ENCODE measurements at places on chromosomes 1 and 21. TPM values are rescaled to one million over a fixed set of nuclear protein-coding genes. Genes with fewer than 3 reads are reported as not detected.
A peak's percentile ranks its signal among the peaks of the same experiment; 100 is the strongest.

DNA sequence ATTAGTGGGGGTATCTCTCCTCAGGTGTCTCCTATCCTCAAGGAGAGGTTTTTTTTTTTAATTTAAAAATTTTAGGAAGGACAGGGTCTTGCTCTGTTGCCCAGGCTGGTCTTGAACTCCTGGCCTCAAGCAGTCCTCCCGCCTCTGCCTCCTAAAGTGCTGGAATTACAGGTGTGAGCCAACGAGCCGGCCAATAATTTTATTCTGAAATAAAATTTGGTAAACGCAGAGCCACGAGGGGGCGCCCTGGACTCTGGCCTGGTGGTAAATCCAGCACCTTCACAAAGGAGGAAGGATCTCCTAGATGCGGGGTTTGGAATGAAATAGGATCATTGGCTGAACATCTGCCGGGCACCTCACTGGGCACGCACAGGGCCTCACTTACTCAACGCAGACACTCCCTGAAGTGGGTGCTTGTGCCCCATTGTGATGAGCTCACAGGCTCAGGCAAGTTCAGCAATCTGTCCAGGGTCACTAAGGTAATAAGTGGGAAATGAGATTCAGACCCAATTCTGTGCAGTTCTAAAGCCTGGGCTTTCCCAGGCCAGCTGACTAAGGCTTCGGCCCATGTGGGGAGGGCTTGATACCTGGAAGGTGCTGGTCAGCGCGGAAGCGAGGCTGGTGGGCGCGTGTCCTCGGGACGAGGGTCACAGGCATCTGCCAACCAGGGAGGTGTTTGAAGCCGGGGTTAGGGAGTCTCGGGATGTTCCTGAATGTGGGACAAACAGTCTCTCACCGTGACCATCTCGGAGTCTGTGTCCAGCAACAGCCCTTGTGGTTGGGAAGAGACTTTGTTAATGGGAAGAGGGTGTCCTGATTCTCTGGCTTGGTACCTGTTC lies 32.7 kb upstream of the ETV3 start:
- H3K27me3 ChIP-seq: no peaks in the 10 kb centered on the region
- no peak overlapping the region for H3K4me3 ChIP-seq
- no peaks in the 10 kb centered on the region for H3K4me1 ChIP-seq
- no peaks in the 10 kb centered on the region for H3K36me3 ChIP-seq

DNA sequence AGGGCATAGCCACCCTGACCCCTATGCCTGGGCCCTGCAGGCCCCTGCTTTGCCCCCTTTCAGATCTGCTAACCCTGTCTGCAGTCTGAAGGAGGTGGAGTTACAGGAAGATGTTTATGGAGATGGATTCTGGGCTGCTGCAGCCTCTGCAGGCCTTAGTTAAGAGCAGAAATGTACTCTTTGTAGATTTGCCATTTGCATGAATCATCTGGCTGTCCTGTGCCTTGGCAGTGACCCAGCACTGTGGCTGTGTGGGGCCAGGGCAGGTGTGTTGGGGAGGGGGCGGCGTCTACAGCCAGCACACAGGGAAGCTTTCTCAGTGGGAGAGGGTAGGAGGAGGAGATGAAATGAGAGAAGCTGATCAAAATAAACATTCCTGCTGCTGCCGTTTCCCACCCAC lies 867.3 kb downstream of the PLA2G4A start:
- H3K27ac ChIP-seq: no peak overlapping the region
- H3K27me3 ChIP-seq: no peaks in the 10 kb centered on the region
- no peak for DNase-seq
- no peaks in the 10 kb centered on the region for H3K4me1 ChIP-seq
- H3K36me3 ChIP-seq: no peaks in the 10 kb centered on the region

- H3K36me3 ChIP-seq: no peaks in the 10 kb centered on the region
- H3K27ac ChIP-seq: peak overlapping the region; percentile 26
- no peak for DNase-seq
- peaks cover 50% of the 10 kb centered on the region for H3K4me1 ChIP-seq
- peak overlapping the region; percentile 19 for H3K4me3 ChIP-seq
Observed at GRCh38 chr1:167631936-167632614, 2.0 kb downstream of the RCSD1 start.

GRCh38 chr1:212293579-212293978 lies 8.4 kb downstream of the PPP2R5A start:
- H3K4me1 ChIP-seq: peaks cover 46% of the 10 kb centered on the region
- H3K36me3 ChIP-seq: no peaks in the 10 kb centered on the region
- no peak overlapping the region for H3K4me3 ChIP-seq
- H3K27ac ChIP-seq: no peak overlapping the region
- H3K27me3 ChIP-seq: no peaks in the 10 kb centered on the region

DNA sequence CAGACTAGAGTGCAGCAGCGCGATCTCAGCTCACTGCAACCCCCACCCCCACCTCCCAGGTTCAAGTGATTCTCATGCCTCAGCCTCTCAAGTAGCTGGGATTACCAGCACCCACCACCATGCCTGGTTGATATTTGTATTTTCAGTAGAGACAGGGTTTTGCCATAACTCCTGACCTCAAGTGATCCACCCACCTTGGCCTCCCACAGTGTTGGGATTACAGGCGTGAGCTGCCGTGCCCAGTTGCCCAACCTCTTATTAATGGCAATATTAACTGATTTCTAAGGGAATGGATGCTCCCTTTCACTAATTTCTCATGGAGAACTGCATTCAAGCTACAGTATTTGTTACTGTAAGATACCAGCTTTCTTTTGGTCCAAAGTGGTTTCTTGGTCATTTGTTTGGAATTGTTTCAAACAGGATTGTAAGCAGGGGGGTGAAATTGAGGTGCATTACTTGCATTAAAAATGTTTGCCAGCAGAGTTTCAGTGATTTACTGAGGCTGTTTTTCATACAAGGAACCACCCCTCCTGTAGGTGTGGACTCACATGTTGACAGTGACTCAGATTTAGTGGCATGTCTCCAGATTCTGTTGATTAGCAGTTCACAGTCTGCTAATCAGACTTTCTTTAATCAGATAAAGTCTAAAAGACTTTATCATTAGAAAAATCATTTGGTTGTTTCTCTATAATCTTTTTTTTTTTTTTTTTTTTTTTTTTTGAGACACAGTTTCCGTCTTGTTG lies 3.9 kb upstream of the TGFBR3 start:
- no peaks in the 10 kb centered on the region for H3K36me3 ChIP-seq
- DNase-seq: no peak
- no peaks in the 10 kb centered on the region for H3K27me3 ChIP-seq

DNA sequence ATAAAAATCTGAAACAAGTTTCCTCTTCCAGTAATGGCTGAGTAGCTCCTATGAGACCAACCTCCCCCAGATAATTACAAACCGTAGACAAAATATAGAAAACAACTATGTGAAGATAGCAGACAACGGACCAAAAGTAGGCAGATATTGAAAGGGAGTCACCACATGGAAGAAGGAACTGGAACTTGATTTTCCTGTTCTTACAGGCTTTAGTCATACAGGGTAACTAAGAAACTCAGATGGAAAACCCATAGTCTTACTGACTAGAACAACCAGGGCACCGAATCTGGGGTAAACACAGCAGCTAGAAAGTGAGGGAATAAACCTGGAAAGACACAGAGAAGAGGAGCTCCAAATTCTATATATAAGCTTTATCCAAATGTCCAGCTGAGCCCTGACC lies 26.0 kb downstream of the LMX1A start:
- H3K27ac ChIP-seq: no peak overlapping the region
- no peaks in the 10 kb centered on the region for H3K4me1 ChIP-seq
- no peaks in the 10 kb centered on the region for H3K27me3 ChIP-seq
- no peak for DNase-seq

DNA sequence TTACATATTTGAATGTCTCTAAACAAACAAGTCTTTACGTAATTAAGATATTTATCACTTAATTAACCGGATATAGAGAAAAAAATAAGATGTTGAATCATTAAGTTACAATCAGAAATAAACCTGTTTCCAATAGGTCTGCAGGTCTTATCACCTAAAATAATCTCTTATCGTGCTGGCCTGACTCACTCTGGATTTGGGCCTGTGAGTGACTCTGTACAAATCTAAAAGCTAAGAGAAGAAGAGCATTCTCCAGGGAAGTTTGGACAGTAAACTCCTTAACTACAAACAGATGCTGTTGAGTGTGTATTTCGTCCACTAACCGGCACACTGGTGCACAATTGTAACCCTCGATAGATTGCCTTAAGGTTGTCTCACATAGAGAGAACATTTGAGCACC lies 25.3 kb downstream of the CEP104 start:
- H3K4me3 ChIP-seq: no peak overlapping the region
- H3K27ac ChIP-seq: no peak overlapping the region
- no peaks in the 10 kb centered on the region for H3K4me1 ChIP-seq
- DNase-seq: no peak
- H3K36me3 ChIP-seq: peaks cover 58% of the 10 kb centered on the region

GRCh38 chr1:44049839-44050238 lies 18.6 kb upstream of the SLC6A9 start:
- no peak for DNase-seq
- no peak overlapping the region for H3K4me3 ChIP-seq
- H3K36me3 ChIP-seq: no peaks in the 10 kb centered on the region
- peak overlapping the region; percentile 88 for H3K27ac ChIP-seq
- no peaks in the 10 kb centered on the region for H3K27me3 ChIP-seq

CLIC6 gene
- total RNA-seq: 2.8 TPM

S100A7A gene
- total RNA-seq: not detected

Measured in thoracic aorta (tissue), 2 donors.